ENCODE measurements at places on chromosomes 7 and 10. TPM values are rescaled to one million over a fixed set of nuclear protein-coding genes. Genes with fewer than 3 reads are reported as not detected.
A peak's percentile ranks its signal among the peaks of the same experiment; 100 is the strongest.

- no peaks in the 10 kb centered on the region for H3K27me3 ChIP-seq
- no peak for DNase-seq
- H3K36me3 ChIP-seq, result no peaks in the 10 kb centered on the region
- no peak overlapping the region for H3K4me3 ChIP-seq
- H3K27ac ChIP-seq, result no peak overlapping the region
- H3K4me1 ChIP-seq, result no peaks in the 10 kb centered on the region
Measured at GRCh38 chr7:81433206-81433605, 336.6 kb downstream of the HGF start.

DNA sequence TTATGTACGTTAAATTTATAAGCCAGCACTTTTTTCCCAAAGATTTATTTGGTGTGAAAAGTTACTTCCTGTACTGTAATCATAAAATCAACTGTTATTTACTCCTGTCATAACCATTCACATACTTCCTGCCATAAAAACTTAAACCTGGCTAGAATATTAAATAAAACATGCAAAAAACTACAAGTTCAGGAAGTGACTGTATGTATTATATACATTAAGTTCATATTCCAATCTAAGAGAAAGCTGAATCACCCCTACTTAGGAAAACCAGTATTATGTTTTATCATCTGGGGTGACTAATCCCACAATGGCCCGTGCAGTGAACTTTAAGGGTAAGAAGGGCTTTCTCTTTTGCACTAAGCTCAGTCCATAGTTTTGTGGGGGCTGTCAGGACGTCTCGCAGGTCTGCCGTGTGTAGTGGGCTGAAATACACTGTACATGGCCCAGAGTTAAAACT lies 183.7 kb upstream of the KLF14 start:
- no peaks in the 10 kb centered on the region for H3K27me3 ChIP-seq
- peak overlapping the region; percentile 36 for H3K27ac ChIP-seq
- H3K4me3 ChIP-seq, result no peak overlapping the region
- peaks cover 93% of the 10 kb centered on the region for H3K4me1 ChIP-seq
- H3K36me3 ChIP-seq, result no peaks in the 10 kb centered on the region

DNA sequence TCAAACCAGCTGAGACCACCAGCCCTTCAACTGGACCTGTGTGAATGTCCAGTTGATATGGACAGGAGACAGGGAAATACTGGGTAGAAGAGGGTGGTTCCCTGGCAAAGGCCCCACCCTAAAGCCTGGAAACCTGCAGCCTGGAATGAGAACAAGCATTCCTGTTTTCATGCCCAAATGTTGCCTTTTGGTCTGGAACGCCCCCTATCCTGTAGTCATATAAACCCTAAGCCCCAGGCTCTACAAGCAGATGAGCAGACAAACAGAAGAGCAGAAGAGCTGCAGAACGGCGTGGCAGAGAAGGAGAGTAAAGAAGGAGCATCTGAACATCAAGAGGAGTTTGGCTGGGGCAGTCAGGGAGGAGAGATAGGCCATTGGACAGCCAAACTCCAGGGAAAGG lies 38.4 kb downstream of the SYPL1 start:
- no peaks in the 10 kb centered on the region for H3K36me3 ChIP-seq
- H3K27me3 ChIP-seq, result no peaks in the 10 kb centered on the region
- no peak overlapping the region for H3K27ac ChIP-seq
- no peak overlapping the region for H3K4me3 ChIP-seq

DNA sequence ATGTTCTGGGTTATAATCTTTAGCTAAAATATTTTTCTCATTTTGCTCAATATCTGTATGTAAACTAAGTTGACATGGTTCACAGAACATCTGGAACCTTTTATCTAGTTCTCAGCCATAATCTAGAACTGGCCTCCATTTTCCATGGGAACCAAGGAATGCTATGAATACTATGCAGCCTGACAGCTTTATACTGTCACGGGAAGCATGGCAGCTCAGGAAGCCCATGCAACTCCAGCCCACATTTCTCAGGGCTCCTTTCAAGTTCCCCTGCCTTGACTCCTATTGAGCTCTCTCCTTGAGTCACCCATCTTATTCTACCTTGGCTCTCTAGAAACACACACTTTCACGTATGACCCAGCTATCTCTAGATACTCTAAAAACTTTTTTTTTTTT lies 36.6 kb upstream of the PRKAR2B start:
- no peaks in the 10 kb centered on the region for H3K27me3 ChIP-seq
- no peak overlapping the region for H3K4me3 ChIP-seq
- H3K36me3 ChIP-seq, result no peaks in the 10 kb centered on the region
- no peak for DNase-seq
- H3K27ac ChIP-seq, result peak overlapping the region; percentile 88
- peaks cover 26% of the 10 kb centered on the region for H3K4me1 ChIP-seq

DNA sequence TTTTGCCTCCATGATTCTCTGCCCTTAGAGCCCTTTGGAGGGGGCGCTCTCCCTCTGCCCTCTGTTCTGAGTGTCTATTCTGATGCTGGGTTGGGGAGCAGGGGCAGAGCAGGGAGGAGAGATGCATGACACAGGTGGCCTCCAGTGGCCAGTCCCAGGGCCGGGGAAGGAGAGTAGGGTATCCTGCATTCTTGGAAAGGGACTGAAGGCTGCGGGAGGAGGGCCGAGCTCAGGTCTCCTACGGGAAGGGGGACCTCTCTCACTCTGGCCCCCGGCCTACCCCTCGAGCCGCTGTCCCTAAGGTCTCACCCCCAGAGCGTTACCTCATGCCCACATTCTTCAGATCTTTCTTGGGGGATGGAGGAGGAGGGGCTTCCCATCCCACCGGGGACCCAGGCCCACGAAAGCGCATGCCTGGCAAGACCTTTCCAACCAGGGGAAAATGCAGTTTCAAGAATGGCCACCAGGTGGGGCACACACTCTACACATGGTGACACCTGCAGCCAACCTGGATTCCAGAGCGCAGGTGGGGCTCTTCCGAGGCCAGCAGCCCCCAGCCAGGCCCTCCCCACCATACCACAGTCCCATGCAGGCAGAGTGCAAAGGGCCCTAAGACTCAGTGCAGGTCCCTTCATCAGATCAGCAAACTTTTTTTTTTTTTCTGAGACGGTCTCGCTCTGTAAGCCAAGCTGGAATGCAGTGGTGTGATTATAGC lies 86.4 kb downstream of the MYL10 start:
- DNase-seq, result peak; percentile 71
- H3K4me1 ChIP-seq, result no peaks in the 10 kb centered on the region
- no peak overlapping the region for H3K4me3 ChIP-seq
- H3K36me3 ChIP-seq, result no peaks in the 10 kb centered on the region
- H3K27me3 ChIP-seq, result no peaks in the 10 kb centered on the region

GRCh38 chr7:82694022-82694421 lies 250.4 kb upstream of the CACNA2D1 start:
- H3K27me3 ChIP-seq, result no peaks in the 10 kb centered on the region
- no peaks in the 10 kb centered on the region for H3K4me1 ChIP-seq
- no peaks in the 10 kb centered on the region for H3K36me3 ChIP-seq
- no peak for DNase-seq
- H3K4me3 ChIP-seq, result no peak overlapping the region

DNA sequence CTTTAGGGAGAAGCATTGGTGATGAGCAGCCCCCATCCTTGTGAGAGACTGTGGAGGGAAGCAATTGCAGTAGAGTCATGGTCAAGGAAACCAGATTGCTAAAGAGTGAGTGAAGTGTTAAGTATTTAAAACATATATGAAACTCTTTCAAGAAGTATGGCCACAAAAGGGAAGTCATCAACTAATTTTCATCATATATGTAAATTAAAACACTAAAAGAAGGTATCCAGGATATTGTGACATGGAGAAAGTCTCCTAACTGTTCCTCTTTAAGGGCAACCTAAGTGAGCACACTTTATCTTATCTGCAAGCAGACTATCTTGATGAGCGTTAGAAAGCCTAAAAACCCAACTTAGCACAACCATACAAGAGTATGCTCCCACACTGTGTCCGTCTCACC lies 69.7 kb downstream of the CD36 start:
- H3K4me1 ChIP-seq, result no peaks in the 10 kb centered on the region
- H3K36me3 ChIP-seq, result no peaks in the 10 kb centered on the region
- no peak overlapping the region for H3K4me3 ChIP-seq
- no peak for DNase-seq
- no peaks in the 10 kb centered on the region for H3K27me3 ChIP-seq
- no peak overlapping the region for H3K27ac ChIP-seq

DNA sequence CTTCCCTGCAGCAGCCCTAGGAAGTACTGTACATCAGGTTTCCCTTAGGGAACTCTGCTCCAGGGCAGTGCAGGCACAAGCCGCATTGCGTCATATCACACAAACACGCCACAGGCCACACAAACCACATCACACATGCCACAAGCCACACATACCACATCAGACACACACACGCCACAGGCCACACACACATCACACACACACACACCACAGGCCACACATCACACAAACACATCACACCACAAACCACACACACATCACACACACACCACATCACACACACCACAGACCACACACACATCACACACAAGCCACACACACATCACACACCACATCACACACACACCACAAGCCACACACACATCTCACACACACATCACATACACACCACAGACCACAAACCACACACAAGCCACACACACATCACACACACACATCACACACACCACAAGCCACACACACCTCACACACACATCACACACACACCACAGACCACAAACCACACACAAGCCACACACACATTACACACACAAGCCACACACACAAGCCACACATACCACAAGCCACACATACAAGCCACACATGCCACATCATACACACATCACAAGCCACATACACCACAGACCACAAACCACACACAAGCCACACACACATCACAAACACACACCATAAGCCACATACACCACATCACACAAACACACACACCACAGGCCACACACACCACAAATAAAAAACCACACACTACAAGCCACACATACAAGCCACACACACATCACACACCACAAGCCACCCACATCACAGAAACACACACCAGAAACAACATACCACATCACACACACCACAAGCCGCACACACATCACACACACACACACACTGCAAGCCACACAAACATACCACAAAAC lies 53.4 kb downstream of the TMEM209 start:
- no peaks in the 10 kb centered on the region for H3K36me3 ChIP-seq
- no peaks in the 10 kb centered on the region for H3K27me3 ChIP-seq
- no peak overlapping the region for H3K4me3 ChIP-seq

- H3K4me3 ChIP-seq, result no peak overlapping the region
- no peaks in the 10 kb centered on the region for H3K36me3 ChIP-seq
- no peaks in the 10 kb centered on the region for H3K27me3 ChIP-seq
Measured at GRCh38 chr10:125055446-125055845, 104.9 kb downstream of the CTBP2 start.

- H3K36me3 ChIP-seq, result no peaks in the 10 kb centered on the region
- H3K27me3 ChIP-seq, result no peaks in the 10 kb centered on the region
- no peaks in the 10 kb centered on the region for H3K4me1 ChIP-seq
- H3K27ac ChIP-seq, result no peak overlapping the region
Measured at GRCh38 chr7:126501617-126502016, 751.1 kb downstream of the GRM8 start.

STAG3 gene
- not detected for total RNA-seq

SLC26A4 gene
- total RNA-seq, result 0.30 TPM

PRTFDC1 gene
- 4.0 TPM for total RNA-seq

NUTM2D gene
- total RNA-seq, result 4.8 TPM
